ENCODE measurements at places on chromosomes 16 and 17. TPM values are rescaled to one million over a fixed set of nuclear protein-coding genes. Genes with fewer than 3 reads are reported as not detected.

The GNGT2 gene
- not detected for total RNA-seq

The CETP gene
- not detected for total RNA-seq

The FOXC2 gene
- 2.3 TPM for total RNA-seq

The HOXB2 gene
- 7.8 TPM for total RNA-seq

The KRT24 gene
- total RNA-seq = 573 TPM

The GNAO1 gene
- total RNA-seq = 5.4 TPM

The TNFSF13 gene
- 1.4 TPM for total RNA-seq

The NEUROD2 gene
- not detected for total RNA-seq

The TPPP3 gene
- 0.87 TPM for total RNA-seq

The TMC5 gene
- not detected for total RNA-seq

The SEPTIN1 gene
- total RNA-seq = 0.39 TPM

The GPR142 gene
- not detected for total RNA-seq
